ENCODE measurements at places on chromosomes 16 and 17. TPM values are rescaled to one million over a fixed set of nuclear protein-coding genes. Genes with fewer than 3 reads are reported as not detected.

GRCh38 chr16:47927330-47927729, 228.5 kb downstream of the ABCC12 start:
- H3K27me3 ChIP-seq, result no peaks in the 10 kb centered on the region
- no peak overlapping the region for H3K27ac ChIP-seq
- no peaks in the 10 kb centered on the region for H3K36me3 ChIP-seq
- DNase-seq, result no peak
- no peak overlapping the region for H3K4me3 ChIP-seq

DNA sequence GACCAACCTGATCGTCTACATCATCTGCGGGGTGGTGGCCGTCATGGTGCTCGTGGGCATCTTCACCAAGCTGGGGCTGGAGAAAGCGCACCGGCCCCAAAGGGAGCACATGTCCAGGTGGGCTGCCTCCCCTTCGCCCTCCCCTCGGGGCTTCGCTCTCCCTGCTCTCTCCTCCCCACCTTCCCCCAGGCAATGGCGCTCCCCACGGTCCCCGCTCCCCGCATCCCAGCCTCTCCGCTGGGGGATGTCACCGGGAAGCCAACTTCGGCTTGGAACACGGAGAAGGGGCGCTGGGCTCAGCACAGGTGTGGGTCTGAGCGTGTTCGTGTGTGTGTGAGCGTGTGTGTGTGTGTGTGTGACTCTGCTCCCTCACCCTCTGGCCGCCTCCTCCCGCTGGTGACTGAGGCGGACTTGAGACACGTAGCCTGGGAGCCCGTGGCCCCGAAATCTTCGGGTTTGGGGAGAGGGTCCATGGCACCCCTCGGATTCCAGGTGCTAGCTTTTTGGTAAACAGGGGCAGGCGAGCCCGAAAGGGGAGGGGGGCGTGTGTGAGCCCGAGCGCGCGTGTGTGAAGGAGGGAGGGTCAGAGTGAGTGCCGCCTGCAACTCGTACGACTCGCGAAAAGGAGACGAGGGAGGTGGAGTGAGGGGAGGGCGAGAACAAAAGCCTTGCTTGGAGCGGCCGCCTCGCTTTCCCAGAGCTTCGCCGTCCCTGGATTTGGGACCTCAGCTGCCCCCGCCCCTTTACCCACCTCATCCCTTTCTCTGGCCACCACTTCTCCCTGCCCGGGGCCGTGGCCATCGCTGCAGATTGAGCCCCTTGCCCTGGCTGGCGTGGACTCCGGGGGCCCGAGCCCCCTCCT, 1.3 kb downstream of the SHISA9 start:
- H3K4me1 ChIP-seq, result peaks cover 2% of the 10 kb centered on the region
- no peaks in the 10 kb centered on the region for H3K36me3 ChIP-seq
- H3K27me3 ChIP-seq, result peaks cover 73% of the 10 kb centered on the region

The INCA1 gene
- total RNA-seq, result 0.20 TPM

The CFAP97D1 gene
- not detected for total RNA-seq

- no peaks in the 10 kb centered on the region for H3K27me3 ChIP-seq
- no peak overlapping the region for H3K27ac ChIP-seq
- no peak for DNase-seq
- no peak overlapping the region for H3K4me3 ChIP-seq
- H3K4me1 ChIP-seq, result peaks cover 68% of the 10 kb centered on the region
- peaks cover 5% of the 10 kb centered on the region for H3K36me3 ChIP-seq
These were observed 4.6 kb downstream of the METTL9 start for GRCh38 chr16:21603928-21604327.

The SDK2 gene
- 3.7 TPM for total RNA-seq

- H3K27ac ChIP-seq, result peak overlapping the region; percentile 40
- H3K4me1 ChIP-seq, result peaks cover 30% of the 10 kb centered on the region
- H3K4me3 ChIP-seq, result peak overlapping the region; percentile 68
- no peaks in the 10 kb centered on the region for H3K36me3 ChIP-seq
- H3K27me3 ChIP-seq, result peaks cover 35% of the 10 kb centered on the region
These were observed 47.0 kb upstream of the AMZ2 start for GRCh38 chr17:68200689-68201417.

- no peak for DNase-seq
- peaks cover 61% of the 10 kb centered on the region for H3K4me1 ChIP-seq
- H3K27ac ChIP-seq, result no peak overlapping the region
- peaks cover 28% of the 10 kb centered on the region for H3K36me3 ChIP-seq
- no peak overlapping the region for H3K4me3 ChIP-seq
These were observed 11.3 kb downstream of the NFATC3 start for GRCh38 chr16:68096491-68096890.

The CD300LB gene
- not detected for total RNA-seq

The OR2C1 gene
- not detected for total RNA-seq

The OTOP2 gene
- not detected for total RNA-seq

GRCh38 chr17:57871155-57871554, 21.3 kb upstream of the MRPS23 start:
- H3K36me3 ChIP-seq, result no peaks in the 10 kb centered on the region
- H3K4me1 ChIP-seq, result peaks cover 13% of the 10 kb centered on the region
- H3K27ac ChIP-seq, result no peak overlapping the region
- H3K4me3 ChIP-seq, result no peak overlapping the region
- DNase-seq, result no peak
- peaks cover 32% of the 10 kb centered on the region for H3K27me3 ChIP-seq

GRCh38 chr17:82300707-82301270, 16.6 kb downstream of the CD7 start:
- peak; percentile 83 for DNase-seq
- peaks cover 90% of the 10 kb centered on the region for H3K4me1 ChIP-seq
- H3K36me3 ChIP-seq, result no peaks in the 10 kb centered on the region
- peak overlapping the region; percentile 94 for H3K27ac ChIP-seq
- H3K27me3 ChIP-seq, result no peaks in the 10 kb centered on the region
- H3K4me3 ChIP-seq, result no peak overlapping the region

The TBX21 gene
- total RNA-seq, result 68.4 TPM

- H3K4me3 ChIP-seq, result no peak overlapping the region
- H3K27me3 ChIP-seq, result peaks cover 12% of the 10 kb centered on the region
- DNase-seq, result no peak
- H3K4me1 ChIP-seq, result no peaks in the 10 kb centered on the region
- no peaks in the 10 kb centered on the region for H3K36me3 ChIP-seq
These were observed 68.5 kb upstream of the LHX1 start for GRCh38 chr17:36868777-36869176.

The NPIPB6 gene
- total RNA-seq, result 2.0 TPM

DNA sequence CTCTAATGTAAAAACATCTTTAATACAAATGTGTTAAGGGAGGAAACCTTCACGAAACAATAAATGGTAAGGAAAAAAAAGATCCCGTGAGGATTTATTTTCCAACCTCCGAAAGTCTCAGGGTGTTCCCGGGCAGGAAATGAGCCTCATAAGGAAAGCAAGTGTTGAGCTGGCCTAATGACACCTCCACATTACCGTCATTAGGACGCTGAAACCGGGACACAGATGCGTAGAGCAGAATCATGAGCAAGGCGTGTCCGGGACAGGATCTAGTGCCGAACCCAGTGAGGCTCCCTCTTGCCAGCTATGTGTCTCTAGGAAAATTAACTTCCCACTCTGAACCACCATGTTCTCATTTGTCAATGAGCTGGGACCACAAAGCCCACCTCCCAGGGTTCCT, 22.7 kb upstream of the CYTH1 start:
- no peaks in the 10 kb centered on the region for H3K27me3 ChIP-seq
- DNase-seq, result peak; percentile 60
- H3K4me3 ChIP-seq, result peak overlapping the region; percentile 17
- H3K36me3 ChIP-seq, result peaks cover 53% of the 10 kb centered on the region
- peak overlapping the region; percentile 88 for H3K27ac ChIP-seq

DNA sequence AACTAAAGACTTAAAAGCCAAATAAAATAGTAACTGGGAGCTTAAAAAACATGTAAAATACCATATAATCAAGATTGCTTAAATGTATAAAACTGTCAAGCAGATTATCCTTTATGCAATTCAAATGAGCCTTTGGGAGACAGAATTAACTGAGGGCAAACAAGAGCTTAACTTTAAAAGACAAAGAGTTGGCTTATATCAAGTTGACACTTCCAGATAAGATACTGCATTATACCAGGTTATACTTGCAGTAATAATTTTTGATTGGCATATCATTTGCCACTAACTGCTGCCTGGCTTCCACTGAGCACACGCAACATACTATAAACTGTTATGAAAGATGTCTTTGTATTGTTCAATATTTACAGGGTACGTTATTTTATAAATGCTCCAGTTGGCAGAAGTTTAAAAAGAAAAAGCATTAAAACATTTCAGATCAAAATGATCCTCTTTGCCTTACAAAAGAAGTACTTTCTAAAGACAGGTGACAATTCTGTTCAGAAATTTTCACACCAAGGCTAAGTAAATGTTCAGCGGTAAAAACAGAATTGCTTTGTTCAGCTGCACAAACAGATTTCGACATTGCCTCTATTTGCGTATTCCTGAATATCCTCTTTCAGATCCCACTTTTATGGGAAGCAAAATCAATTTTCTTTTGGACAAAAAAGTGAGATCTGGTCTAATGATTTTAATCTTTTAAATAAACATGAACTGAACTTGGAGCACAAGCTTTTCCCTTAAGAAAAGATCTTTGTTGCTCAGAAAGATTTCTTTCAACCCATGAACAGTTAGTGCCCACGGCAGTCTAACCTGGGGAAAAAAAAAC, 50.7 kb downstream of the TOX3 start:
- no peak overlapping the region for H3K4me3 ChIP-seq
- no peaks in the 10 kb centered on the region for H3K27me3 ChIP-seq
- no peak for DNase-seq
- H3K4me1 ChIP-seq, result no peaks in the 10 kb centered on the region
